Muscle of back (tissue), 13 donors: ENCODE measurements at places on chromosomes 6 and 20. TPM values are rescaled to one million over a fixed set of nuclear protein-coding genes. Genes with fewer than 3 reads are reported as not detected.

GRCh38 chr6:126574301-126574700, 234.4 kb downstream of the CENPW start:
- peak; percentile 1 for DNase-seq

DNA sequence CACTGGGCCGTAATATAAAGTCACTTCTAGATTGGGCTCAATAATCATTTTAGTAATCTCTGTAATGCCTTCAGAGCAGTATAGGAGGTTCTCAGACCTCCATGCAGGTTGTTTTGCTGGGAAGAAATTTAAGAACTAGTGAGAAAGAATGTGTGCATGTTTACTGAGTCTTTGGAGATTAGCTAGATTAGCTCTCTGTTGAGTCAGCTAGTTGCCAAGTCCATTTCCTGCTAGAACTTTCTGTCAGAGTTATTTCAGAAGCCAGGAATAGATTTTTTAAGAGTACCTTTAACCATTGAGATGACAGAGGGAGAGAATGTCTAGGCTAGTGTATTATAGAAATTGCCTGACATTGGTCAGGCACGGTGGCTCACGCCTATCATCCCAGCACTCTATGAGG, 33.3 kb downstream of the ORC3 start:
- peak; percentile 2 for DNase-seq

DNA sequence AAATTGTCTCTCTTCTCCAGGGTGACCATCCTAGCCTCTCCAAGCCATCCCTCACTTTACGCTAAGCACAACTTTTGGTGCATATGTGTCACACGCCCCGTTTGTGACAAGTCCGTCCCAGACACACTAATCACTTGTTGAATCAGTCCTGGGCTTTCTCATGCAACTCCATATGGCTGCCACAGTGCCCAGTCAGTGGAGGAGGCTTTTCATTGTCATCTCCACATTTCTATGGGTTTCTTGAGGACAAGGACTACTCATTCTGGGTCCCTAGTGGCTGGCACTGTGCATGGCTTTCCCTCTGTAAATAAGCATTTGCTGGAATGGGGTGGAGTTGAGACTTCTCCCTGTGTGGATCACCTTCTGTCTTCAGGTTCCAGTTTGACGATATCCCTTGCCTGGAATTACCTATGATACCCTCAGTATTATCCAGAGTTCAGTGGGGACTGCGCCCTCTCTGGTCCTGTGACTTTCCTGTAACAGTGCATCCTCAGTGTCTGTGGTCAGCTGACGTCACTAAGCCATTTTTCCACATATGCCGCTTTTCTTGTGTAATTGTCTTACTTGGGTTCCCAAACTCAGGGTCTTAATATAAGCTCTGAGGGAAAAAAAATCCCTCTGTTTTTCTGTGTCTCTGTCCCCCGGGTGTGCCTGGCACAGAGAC, 59.8 kb upstream of the MYL9 start:
- no peak for DNase-seq

- DNase-seq = no peak
Observed at GRCh38 chr6:7323074-7323473, 10.1 kb upstream of the SSR1 start.

- peak; percentile 3 for DNase-seq
Observed at GRCh38 chr20:23782366-23782983, 31.7 kb upstream of the CST1 start.

- peak; percentile 74 for DNase-seq
Observed at GRCh38 chr6:683742-684440, 9.0 kb downstream of the EXOC2 start.

GRCh38 chr6:65117817-65118409, 589.1 kb downstream of the EYS start:
- no peak for DNase-seq

DNA sequence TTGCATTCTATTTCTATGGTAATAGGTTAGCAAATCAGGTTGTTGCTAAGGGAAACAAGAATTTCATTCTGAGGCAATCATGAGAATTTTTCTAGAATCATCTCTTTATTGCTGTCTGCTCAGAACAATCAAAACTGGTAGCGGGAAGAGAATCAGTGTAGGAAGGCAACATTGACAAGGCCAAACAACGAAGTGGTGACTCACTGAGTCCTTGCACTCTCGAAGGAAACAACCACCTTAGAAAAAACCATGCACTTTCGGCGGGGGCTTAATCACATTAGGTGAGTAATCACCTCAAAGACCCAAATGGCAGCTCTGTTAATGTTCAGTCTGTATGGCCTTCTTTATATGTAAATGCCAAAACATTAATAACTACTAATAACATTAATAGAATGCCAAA, 78.8 kb upstream of the MAP7 start:
- DNase-seq = no peak

DNA sequence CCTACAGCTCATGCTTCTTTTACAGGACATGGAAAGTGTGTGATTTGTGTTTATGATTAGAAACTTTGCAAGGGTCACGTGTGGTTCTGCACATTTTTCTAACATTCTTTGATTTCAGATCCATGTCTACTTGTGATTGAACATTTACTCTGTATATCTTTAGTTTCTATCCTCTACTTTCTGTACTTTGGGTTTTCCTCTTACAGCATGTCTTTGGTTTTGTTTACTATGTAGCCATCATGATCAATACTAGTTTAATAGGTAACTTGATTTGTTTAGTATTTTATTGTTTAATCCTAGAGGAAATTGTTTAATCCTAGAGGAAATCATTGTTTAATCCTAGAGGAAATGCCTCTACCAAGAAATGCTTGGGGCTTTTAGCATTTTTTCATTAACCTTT, 41.8 kb downstream of the XRN2 start:
- no peak for DNase-seq

GRCh38 chr20:24868959-24869358, 80.1 kb upstream of the CST7 start:
- DNase-seq = no peak

- no peak for DNase-seq
Observed at GRCh38 chr6:111737065-111737521, 131.4 kb upstream of the TRAF3IP2 start.

GRCh38 chr6:108168090-108168463, 2.3 kb downstream of the NR2E1 start:
- no peak for DNase-seq

DNA sequence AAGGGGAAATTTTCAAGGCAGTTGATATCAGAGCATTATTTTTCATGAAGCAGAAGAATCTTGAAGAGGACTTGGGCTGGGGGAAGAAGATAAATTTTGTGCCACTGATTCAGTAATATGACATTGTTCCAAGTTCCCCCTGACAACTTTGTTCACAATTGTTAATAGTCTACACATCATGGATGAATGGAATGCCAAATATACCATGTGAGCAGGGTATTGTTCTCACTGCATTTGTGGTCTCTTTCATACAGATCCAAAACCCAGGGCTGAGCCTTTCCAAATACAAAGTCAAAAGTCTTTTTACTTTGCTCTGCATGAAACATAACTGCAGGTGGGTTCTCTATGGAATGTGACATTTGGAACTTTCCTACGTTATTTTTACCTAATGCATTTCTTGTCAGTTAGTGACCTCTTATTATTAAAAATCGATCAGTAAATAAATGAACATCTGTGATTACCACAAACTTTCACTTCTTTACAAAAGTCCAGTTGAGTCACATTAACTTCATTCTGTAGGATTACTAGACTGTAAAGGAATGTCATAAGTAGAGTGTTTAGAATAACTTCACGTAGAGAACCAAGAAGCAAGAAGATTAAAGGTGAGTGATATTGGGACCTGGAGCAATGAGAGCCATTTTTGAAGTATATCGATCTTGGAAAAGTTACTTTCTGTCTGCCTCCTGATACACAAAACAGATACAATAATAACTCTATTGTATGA, 100.9 kb downstream of the RCAN2 start:
- no peak for DNase-seq

DNA sequence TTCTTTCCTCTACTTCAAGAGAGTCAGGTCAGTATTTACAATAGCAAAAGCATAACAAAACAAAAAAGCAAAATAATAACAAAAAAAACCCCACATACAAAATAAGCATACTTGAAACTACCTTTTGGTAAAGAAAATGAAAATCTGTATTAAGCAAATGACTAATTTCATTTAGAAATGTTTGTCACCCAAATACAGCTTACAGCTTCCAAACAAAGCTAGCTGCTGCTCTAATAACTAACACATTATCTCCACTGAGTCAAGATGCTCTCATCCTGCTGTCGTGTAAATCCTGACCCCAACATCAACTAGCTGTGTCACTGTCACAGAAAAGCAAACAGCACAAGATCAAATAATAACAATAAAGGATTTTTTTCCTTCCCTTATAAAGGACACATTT, 21.7 kb downstream of the MAP7 start:
- no peak for DNase-seq

DNA sequence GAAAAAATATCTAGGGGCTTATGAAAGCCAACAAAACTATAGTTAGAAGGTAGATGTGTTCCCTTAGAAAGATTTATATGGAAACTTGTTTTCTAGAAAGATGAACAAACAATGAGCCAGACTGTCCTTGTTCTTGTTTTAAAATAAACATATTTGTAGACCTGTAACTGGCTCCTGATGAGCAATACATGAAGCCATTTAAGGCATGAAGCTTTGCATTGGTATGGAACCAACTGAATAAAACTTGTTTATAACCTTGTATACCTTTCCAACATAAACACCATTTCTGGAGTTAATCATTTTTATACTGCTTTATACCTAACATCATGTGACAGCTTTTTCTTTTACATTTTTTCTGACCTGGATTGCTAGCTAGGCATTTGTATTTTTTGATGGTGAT, 247.8 kb downstream of the PRL start:
- no peak for DNase-seq

GRCh38 chr20:54995011-54995410, 519.6 kb downstream of the DOK5 start:
- DNase-seq = no peak

GRCh38 chr6:38176797-38177751, 357.5 kb downstream of the ZFAND3 start:
- peak; percentile 42 for DNase-seq

DNA sequence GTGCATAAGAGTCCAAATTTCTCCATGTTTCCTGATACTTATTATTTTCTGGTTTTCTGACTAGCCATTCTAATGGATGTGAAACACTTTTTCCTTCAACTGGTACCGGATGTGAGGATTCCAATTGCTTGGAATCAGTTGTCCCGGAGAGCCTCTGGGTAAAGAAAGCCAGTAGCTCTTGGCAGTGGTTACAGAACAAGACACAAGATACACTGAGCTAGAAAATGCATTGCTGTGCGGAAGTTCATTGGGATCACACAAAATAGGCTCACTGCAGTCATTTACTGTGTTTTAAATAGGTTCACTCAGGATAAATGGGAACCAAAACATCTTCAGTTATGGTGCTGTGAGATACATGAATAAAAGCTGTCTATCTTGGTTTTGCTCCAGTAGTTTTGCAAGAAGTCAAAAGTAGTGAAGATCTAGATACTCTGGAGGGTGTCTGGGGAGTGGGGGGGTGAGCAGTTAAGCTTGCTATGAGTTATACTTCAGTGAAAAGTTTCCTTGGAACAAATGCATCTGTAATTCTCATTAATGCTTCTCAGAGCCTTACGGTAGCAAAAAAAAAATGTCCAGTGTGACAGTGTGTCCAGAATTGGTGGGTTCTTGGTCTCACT, 54.4 kb upstream of the RNF182 start:
- DNase-seq = peak; percentile 22

Gene MOG
- not detected for polyA plus RNA-seq

Gene ZNF341
- 2.2 TPM for polyA plus RNA-seq

Gene SIRPD
- not detected for polyA plus RNA-seq

Gene NINL
- polyA plus RNA-seq = 11.4 TPM
